Panc1 (cell line): ENCODE measurements at places on chromosomes 6 and 20.

DNA sequence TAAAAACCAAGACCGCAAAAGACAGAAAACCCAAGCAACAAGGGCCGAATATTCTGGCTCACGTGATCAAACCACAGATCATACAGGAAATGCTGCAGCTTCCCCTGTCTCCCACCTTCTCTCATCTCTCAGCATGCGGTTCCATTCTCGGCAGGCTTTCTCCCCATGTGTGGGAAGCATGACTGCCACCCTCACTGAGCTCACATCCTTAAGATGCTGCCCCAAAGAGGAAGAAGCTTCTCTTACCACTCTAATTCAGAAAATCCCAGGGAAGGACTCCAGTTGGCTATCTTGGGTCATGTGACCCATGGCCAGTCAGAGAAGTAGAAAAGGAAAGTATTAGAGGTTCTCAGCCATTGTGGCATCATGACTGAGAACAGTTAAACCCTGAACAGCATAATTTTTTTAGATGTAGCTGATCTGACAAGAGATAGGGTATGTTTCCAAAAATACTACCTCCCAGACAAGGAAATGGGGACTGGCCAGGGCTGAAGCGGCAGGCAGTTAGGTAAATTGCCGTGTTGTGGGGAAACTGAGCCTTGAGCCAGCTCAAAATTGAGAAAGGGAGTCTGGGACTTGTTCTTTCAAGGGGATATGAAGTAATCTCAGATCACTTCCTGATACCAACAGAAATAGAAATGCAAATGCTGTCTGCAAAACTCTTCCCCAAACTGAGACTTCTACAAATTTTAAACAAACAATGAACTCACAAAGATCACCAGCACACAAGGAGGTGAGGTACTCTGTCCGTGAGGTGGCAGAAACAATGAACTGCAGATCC lies 37.1 kb upstream of the GRM4 start:
- DNase-seq, result no peak

- no peak for DNase-seq
Measured at GRCh38 chr6:158500016-158500735, 59.7 kb upstream of the TMEM181 start.

DNA sequence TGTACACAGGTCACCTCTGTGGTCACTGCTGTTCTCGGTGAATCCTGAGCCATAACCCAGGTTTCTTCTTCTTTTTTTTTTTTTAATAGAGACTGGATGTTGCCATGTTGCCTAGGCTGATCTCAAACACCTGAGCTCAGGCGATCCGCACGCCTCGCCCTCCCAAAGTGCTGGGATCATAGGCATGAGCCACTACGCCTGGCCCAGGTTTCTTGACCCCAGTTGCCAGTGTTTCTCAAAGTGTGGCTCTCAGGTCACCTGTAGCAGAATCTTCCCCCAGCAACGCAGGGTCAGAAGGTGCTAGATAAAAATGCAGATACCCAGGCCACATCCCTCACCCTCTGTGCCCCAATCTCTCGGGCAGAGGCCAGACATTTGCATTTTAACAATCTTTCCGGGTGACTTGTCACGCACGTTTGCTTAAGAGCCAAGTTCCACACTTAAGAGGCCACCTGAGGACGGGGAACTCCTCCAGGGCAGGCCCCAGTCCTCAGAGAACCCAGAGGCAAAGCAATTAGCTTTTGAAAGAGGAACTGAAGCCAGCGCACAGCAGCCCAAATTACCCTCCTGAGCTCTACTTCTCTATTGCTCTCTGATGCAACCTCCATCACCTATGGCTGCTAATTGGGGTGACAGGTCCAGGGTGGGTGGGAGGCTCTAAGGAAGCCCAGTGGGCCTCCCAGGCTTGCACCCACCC lies 81.8 kb downstream of the NFATC2 start:
- no peak for DNase-seq

- no peak for DNase-seq
Measured at GRCh38 chr6:33297406-33297955, 1.3 kb downstream of the RGL2 start.

DNA sequence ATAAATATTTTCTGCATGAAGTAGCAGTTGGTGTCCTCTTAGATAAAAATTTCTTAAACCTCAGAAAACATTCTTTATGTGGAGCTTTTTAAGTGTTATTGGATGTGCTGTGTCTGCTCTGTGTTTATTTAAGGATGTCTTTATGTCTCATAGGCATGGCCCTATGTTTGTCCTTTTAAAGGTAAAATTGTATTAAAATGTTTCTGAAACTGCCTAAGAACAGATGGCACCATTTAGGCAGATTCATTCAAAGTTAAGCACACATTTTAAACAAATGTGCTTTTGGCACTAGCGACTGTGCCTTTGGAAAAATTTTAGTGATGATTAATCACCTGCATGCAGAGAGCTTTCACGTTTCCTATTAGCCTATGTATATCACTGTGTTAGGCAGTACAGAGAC lies 125.2 kb downstream of the KIF6 start:
- no peak for DNase-seq

DNA sequence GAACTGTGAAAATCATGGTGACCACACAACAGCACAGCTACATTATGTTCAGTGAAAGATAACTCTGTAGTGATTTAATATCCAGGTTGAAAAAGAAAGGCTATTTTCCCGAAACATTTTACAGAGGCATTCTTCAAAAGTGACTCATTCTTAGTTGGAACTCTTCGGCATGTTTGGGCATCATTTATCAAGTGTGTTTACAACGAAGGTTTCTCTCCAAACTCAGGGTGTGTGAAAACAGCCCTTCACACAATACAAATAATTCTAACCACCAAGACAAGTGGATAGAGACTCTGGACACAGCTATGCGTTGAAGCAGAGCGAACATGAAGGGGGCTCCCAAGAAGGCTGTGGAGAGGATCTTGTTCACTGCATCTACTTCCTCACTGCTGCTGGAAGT lies 57.6 kb downstream of the CBLN4 start:
- DNase-seq, result no peak

DNA sequence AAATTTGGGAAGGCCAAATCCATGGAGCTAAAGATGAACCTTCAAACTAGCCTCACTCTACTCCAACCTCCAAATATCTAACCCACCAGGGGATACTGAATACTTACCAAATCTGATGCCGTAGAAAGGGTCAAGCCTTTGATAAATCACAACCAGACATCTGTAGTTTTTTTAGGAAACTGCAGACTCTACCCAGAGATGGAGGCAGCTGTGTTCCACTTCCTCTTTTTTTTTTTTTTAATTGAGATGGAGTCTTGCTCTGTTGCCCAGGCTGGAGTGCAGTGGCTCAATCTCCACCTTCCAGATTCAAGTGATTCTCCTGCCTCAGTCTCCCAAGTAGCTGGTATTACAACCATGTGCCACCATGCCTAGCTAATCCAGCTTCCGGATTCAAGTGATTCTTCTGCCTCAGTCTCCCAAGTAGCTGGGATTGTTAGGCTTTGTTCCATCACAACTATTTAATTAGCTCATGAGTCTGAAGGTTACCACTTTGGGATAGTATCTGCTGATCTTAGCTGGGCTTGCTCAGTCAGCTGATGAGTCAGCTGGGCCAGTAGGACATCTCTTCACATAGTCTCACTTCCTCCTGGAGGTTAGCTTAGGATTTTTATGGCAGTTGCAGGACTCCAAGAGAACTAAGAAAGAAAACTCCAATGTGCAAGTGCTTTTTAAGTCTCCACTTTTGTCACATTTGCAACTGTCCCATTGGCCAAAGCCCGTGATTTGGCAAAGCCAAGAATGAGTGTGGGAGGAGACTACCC lies 13.3 kb downstream of the FRK start:
- DNase-seq, result no peak

GRCh38 chr6:42533794-42534193 lies 30.0 kb upstream of the UBR2 start:
- DNase-seq, result no peak

DNA sequence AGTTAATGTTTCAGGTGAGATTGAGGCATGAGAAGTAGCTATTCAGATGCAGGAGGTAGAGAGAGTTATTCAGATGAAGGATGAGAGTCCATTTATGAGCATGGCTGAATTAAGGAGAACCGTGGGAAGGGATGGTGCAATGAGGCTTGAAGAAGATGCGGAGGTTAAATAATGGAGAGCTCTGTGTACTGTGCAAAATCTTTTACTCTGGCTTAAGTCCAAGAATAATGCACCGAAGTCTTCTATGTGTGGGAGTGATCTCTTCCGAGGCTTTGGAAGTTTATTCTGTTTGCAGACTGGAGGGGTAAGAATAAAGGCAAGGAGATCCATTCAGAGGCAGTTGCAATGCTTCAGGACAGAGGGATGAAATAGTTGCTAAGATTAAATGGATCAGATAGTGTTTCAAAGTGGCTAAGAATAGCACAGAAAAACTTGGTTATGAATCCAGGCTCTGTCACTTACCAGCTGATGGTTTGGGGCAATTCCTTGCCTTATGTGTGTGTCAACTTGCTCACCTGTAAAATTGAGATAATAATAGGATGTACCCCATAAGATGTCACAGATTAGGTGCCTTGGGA lies 467.1 kb downstream of the HDGFL1 start:
- DNase-seq, result no peak
